ENCODE measurements at places on chromosomes 5 and 9. TPM values are rescaled to one million over a fixed set of nuclear protein-coding genes. Genes with fewer than 3 reads are reported as not detected.
A peak's percentile ranks its signal among the peaks of the same experiment; 100 is the strongest.

Gene PHF24
- total RNA-seq: not detected

Gene CLIC3
- 1.1 TPM for total RNA-seq

DNA sequence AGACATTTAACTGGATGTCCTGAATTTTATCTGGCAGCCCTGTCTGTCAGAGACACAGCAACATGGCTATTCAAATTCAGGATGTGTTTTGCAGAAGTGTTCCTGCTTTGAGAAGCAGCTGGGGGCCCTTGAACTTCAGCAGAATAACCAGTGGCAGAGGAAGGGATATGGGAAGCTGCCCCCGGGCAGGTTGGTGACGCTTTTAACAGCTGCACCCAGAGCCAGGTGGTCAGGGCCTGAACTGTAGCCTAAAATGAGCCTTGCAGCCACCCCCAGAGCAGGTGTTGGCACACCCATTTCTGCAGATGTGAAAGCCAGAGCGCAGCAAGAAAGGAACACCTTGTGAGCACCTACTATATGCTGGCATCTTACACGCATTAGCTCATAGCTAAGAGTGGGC lies 128.7 kb upstream of the BOD1 start:
- H3K36me3 ChIP-seq: no peaks in the 10 kb centered on the region
- peak overlapping the region; percentile 37 for H3K27ac ChIP-seq
- H3K4me3 ChIP-seq: no peak overlapping the region

GRCh38 chr5:65893749-65894430 lies 32.5 kb upstream of the ERBIN start:
- DNase-seq: no peak
- H3K4me1 ChIP-seq: no peaks in the 10 kb centered on the region
- H3K27me3 ChIP-seq: no peaks in the 10 kb centered on the region

GRCh38 chr9:82122731-82123130 lies 134.2 kb downstream of the SPATA31D1 start:
- H3K4me3 ChIP-seq: no peak overlapping the region
- no peaks in the 10 kb centered on the region for H3K27me3 ChIP-seq
- no peaks in the 10 kb centered on the region for H3K36me3 ChIP-seq
- peaks cover 33% of the 10 kb centered on the region for H3K4me1 ChIP-seq

DNA sequence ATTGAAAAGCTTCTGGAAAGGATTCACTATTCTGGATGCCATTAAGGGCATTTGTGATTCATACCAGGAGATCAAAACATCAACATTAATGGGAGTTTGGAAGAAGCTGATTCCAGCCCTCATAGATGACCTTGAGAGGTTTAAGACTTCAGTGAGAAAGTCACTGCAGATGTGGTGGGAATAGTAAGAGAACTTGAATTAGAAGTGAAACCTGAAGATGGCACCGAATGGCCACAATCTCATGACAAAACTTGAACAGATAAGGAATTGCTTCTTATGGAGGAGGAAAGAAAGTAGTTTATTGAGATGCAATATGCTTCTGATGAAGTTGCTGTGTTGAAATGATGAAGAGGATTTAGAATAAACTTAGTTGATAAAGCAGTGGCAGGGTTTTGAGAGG lies 254.6 kb upstream of the SLC24A2 start:
- H3K36me3 ChIP-seq: no peaks in the 10 kb centered on the region
- H3K27me3 ChIP-seq: no peaks in the 10 kb centered on the region
- DNase-seq: peak; percentile 13
- peak overlapping the region; percentile 34 for H3K4me3 ChIP-seq
- peaks cover 41% of the 10 kb centered on the region for H3K4me1 ChIP-seq

- no peaks in the 10 kb centered on the region for H3K36me3 ChIP-seq
- H3K27ac ChIP-seq: no peak overlapping the region
- H3K4me1 ChIP-seq: no peaks in the 10 kb centered on the region
- no peak overlapping the region for H3K4me3 ChIP-seq
These were observed 91.8 kb upstream of the PRSS3 start for GRCh38 chr9:33703430-33704102.
